ENCODE measurements at places on chromosomes 11 and 22. TPM values are rescaled to one million over a fixed set of nuclear protein-coding genes. Genes with fewer than 3 reads are reported as not detected.

Gene UBASH3B
- total RNA-seq, result 3.5 TPM

Gene SLC25A1
- total RNA-seq, result 53.2 TPM

Gene SCGB1C1
- total RNA-seq, result not detected

Gene C22orf42
- not detected for total RNA-seq

Gene DEUP1
- total RNA-seq, result not detected

Gene TNNT3
- 0.81 TPM for total RNA-seq

Gene FDXACB1
- total RNA-seq, result 0.98 TPM
